ENCODE measurements at places on chromosomes 1 and 21.

- no peak for DNase-seq
Observed at GRCh38 chr1:28066393-28067154, 21.8 kb downstream of the EYA3 start.

GRCh38 chr1:118032883-118033282, 103.3 kb downstream of the WDR3 start:
- DNase-seq = no peak

DNA sequence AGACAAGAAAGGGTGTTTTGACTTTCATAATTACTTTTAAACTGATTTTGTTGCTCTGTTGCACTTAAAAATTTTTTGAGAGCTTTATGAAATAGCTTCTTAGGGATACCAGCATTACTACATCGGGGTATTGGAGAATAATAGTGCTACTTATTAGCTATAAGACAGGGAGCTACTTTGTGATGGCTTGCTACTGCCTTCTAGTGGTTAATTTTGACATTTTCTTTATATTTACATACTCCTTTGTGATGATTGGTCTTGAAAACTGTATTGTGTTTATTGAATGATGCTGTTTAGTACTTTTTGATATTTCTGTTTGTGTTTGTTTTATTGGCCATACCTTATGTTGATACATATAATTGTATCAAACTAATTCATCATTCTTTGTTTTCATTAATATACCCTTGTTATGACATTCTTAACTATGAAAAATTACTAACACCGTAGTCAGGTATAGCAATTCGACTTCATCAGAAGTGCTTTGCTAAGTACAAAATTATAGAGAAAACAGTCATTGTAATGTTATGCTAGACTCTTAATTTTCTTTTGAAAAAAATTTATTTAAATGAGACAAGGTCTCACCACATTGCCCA, 85.5 kb downstream of the CLIC4 start:
- DNase-seq = peak; percentile 87

DNA sequence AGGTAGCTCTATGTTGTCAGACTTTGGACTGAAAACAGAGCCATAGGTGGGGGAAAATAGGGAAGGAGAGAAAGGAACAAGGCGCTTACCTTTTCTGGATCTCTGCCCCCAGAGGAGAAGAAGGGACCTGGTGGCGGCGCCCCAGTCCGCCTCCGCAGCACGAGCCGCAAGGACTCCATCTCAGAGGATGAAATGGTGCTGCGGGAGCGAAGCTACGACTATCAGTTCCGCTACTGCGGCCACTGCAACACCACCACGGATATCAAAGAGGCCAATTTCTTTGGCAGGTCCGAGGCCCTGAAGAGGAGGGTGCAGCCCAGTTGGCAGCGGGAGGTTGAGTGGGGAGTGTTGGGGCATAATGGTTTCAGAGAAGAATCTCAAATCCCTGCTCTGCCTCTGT, 18.5 kb upstream of the TMEM222 start:
- no peak for DNase-seq

GRCh38 chr1:232101231-232101630, 474.6 kb downstream of the DISC1 start:
- no peak for DNase-seq

- peak; percentile 64 for DNase-seq
Observed at GRCh38 chr1:60994369-60994768, 88.0 kb upstream of the NFIA start.

GRCh38 chr1:33563699-33564098, 91.3 kb downstream of the ZSCAN20 start:
- no peak for DNase-seq

GRCh38 chr1:2221271-2221670, 6.8 kb upstream of the SKI start:
- DNase-seq = no peak

- no peak for DNase-seq
Observed at GRCh38 chr1:223203034-223203408, 60.0 kb upstream of the TLR5 start.

GRCh38 chr1:172977296-172978017, 73.3 kb downstream of the TNFSF18 start:
- no peak for DNase-seq

DNA sequence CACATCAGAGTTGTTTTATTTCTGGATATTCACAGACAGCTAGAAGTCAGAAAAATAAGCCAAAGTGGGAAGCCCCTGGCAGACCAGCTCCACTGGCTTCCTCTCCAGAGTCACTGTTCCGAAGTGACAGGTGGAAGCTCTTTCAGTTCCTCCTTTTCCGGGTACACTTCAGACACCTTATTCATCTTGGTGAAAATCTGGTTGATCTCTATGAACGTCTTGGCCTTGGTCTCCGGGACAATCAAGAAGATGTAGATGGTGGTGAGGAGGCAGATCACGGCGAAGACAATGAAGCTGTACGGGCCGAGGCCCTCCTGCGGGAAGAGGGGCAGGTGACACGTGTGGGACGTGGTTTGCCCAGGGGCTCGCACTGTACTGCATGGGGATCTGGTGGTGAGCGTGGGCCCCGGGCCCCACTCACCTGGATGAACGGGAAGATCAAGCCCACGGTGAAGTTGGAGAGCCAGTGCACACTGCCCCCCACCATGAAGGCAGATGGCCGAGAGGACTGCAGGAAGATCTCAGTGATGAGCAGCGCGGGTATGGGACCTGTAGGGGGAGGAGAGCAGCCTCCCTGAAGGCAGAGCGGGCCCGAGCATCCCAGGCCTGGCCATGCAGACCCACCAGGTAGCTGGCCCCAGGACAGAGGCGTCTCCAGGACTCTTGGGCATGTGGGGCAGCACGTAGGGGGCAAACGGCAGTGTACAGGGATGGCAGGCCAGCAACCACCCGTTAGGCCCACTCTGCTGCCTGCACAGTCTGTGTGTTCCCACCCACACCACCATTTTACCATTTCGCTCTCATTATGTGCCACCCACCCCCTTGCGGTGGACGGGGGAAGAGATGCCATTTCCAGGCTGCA, 11.5 kb upstream of the SLC2A7 start:
- no peak for DNase-seq

DNA sequence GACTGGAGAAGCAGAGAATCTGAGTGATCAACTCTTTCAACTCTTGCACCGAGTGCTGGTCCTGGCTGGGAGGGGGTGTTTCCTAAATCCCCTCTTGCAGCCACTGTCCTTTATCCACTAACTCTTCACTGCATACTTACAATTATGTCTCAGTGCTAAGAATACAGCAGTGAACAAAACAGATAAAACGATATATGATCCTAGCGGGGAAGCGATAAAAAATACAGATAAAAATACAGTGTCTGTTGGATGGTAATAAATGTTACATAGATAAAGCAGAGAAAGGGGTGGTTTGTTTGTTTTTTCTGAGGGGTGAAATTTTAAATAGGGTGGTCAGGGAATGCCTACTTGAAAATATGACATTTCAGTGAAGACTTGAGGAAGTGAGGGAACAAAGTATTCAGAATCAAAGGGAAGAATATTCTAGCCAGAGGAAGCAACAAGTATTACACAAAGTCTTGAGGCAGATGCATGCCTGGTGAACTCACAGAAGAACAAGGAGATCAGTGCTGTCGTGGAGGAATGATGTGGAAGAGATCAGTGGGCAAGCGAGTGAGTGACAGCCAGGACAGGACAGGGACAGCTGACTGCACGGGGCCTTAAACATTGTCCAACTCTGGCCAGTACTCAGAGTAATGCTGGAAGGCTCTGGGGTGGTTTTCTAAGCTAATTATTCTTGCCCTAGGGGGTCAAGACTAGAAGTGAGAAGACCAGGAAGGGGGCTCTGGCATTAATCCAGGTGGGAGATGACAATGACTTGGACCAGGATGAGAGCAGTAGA, 110.0 kb downstream of the APP start:
- DNase-seq = no peak

GRCh38 chr1:82604524-82604923, 803.8 kb downstream of the ADGRL2 start:
- DNase-seq = peak; percentile 16

- DNase-seq = no peak
Observed at GRCh38 chr1:112666946-112667345, 7.5 kb upstream of the MOV10 start.

- DNase-seq = peak; percentile 81
Observed at GRCh38 chr1:46532498-46533178, 18.8 kb downstream of the KNCN start.

GRCh38 chr1:44661781-44662682, 12.2 kb downstream of the TMEM53 start:
- DNase-seq = peak; percentile 78

DNA sequence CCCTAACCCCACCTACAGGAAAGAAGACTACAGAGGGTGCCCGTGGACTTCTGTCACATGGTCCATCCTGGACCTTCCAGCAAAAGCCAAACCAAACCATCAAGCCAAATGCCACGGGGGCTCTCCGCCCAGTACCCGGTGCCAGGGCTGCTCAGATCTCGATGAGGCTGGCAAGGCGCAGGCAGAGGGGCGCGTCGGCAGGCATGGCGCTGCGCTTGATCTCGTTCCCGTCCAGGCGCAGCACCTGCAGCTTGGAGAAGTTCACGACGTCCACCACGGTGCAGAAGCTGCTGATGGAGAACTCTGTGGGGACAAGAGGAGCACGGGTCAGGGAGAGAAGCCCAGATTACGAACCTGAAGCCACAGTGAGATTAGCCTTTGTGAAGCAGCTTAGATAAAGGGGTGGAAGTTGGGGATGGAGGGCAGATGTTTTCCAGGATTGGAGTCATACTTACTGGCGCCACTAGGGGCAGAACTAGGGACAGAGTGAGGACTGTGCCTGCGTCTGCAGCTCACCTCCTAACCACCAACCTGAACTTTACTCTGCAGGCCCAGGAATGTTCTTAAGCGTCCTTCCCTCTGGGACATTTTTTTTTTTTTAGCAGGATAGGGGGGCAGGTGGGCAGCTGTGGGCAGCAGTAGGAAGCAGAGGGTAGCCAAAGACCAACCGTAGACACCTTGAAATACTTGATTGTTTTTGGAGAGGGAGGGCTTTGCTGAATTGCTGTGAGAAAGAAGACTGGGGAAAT, 8.6 kb downstream of the FMOD start:
- DNase-seq = peak; percentile 96

DNA sequence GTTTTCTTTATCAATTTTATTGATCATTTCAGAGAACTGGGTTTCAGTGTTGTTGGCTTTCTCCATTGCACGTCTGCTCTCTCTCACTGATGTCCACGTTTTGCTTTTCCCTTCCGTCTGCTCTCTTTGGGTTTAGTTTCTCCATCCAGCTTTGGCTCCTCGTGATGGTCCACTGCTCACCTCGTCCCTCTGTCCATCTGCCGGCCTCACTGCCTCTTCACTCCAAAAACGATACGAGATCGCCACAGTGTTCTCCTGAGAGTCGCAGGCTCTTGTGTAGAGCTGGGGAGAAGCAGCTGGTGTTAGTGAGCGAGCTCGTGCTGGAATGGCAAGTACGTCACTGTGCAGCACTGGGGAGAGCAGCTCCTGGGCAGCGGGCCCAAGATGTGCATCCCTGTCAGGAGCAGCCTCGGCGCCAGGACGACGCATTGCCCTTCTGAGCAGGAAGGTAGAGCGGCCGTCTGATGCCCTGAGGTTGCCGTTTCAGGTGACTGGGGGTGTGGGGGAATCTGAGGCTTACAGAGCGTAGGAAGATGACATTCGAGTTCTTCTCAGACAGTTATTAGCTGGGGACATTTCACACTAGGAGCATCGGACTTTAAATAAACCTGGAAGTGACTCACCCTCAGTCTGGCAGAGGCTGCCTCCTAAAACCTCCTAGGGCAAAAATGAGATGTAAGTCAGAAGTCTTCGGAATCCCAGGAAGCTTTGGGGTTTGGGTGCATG, 31.4 kb upstream of the PCBP3 start:
- DNase-seq = peak; percentile 29

GRCh38 chr1:229092377-229093237, 178.3 kb upstream of the RAB4A start:
- no peak for DNase-seq

DNA sequence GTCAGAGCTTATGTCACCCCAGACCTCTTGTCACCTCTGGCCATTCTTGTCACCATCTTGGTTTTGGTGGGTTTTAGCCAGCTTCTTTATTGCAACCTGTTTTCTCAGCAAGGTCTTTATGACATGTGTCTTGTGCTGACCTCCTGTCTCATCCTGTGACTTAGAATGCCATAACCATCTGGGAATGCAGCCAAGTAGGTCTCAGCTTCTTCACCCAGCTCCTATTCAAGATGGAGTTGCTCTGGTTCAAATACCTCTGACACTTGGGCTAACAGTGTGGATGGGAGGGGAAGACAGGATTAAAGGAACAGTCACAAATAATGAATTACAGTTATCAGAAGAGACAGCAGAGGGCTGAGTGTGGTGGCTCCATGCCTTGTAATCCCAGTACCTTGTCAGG, 30.5 kb upstream of the PIK3CD start:
- peak; percentile 35 for DNase-seq

- DNase-seq = no peak
Observed at GRCh38 chr1:198472997-198473396, 67.5 kb downstream of the ATP6V1G3 start.

GRCh38 chr1:214026985-214027384, 39.2 kb downstream of the PROX1 start:
- DNase-seq = no peak

DNA sequence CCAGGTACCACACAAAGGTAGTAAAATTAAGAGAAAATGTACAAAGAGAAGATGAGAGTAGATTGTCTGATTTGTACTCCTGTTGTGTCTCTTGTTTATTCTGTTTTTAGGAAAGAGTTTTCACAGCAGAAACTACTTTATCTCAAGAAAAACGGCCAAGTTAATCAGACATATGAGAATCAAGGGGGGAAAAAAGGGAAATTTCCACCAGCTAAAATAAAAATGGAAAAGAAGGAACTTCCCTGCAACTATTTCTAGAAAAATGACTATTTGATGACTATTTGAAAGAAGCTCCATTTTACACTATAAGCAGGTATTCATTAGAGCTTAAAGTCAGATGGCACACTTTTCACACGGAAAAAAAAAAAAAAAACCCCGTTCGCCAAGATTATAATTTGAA, 56.5 kb downstream of the EPRS1 start:
- DNase-seq = no peak
